Stimulated activated CD8-positive, alpha-beta memory T cell treated with anti-CD3 and anti-CD28 coated beads, Interleukin-7, amount 100 ng/mL, for 1 hour (primary cell): ENCODE measurements at places on chromosomes 16 and 17.
A peak's percentile ranks its signal among the peaks of the same experiment; 100 is the strongest.

DNA sequence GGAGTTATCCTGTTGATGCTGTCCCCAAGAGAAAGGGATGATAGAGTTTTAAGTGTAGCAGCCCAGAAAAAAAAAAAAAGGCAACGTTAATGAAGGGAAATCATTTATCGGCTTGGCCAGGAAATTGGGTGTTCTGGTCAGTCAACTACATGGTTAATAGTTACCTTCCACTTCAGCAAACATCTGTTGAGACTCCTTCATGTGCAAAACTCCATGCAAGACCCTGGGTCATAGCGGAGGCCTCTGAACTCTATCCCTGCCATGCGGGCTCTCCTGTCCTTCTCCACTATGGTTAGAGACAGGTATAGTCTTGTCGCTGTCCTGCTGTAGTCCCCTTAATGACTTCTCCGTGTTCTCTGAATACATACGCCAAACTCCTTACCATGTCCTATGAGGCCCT, 3.5 kb upstream of the LYRM9 start:
- DNase-seq, result no peak

DNA sequence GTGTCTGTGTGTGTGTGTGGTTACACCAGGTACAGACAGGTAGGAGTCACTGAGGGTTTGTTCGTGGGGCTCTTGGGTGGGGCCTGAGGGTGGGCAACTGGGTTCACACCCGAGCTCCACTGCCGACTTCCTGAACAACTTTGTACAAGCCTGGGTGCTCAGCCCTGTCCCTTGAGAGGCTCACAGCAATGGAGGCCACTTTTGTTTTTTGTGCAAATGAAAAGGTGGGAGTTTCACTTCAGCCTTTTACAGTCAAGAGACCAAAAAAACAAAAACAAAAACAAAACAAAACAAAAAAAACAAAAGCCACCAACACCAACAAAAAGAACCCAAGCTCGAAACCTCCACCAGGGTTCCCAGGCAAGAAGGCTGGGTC, 2.4 kb downstream of the RHBDF2 start:
- DNase-seq, result no peak

GRCh38 chr17:70716551-70716950, 547.2 kb downstream of the KCNJ2 start:
- no peak for DNase-seq

DNA sequence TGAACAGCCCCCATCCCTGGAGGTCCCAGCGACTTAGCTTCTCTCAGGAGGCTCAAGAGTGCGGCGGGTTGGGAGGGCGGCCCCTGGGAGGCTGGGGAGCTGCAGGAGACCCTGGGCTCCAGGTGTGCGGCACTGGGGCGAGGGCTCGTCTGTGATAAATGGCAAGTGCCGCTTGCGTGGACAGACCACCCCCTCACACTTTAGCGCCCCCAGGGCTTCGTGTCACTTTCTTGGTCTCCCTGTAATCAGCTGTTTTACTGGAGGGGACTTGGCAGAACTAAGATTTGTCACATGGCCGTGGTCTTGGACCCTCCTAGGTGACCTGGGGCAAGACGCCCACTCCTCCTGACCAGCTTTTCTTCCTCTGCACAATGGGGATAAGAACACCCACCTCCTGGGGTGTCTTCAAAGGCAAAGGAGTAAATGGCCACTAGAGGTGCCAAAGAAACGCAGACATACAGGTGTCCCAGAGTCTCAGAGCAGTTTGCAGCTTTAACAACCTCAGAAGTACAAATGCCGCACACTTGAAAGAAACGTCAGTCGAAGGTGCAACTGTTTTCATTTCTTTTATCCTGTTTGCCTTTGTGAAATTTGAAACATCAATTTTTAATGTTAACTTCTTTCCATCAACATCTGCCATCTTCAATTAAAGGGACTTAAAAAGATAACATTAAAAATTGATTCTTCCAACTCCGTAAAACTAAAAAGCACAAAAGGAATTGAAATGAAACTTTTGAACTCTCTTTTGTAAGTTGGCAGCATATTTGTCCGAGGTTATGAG, 946 bp downstream of the OSGIN1 start:
- no peak for DNase-seq

DNA sequence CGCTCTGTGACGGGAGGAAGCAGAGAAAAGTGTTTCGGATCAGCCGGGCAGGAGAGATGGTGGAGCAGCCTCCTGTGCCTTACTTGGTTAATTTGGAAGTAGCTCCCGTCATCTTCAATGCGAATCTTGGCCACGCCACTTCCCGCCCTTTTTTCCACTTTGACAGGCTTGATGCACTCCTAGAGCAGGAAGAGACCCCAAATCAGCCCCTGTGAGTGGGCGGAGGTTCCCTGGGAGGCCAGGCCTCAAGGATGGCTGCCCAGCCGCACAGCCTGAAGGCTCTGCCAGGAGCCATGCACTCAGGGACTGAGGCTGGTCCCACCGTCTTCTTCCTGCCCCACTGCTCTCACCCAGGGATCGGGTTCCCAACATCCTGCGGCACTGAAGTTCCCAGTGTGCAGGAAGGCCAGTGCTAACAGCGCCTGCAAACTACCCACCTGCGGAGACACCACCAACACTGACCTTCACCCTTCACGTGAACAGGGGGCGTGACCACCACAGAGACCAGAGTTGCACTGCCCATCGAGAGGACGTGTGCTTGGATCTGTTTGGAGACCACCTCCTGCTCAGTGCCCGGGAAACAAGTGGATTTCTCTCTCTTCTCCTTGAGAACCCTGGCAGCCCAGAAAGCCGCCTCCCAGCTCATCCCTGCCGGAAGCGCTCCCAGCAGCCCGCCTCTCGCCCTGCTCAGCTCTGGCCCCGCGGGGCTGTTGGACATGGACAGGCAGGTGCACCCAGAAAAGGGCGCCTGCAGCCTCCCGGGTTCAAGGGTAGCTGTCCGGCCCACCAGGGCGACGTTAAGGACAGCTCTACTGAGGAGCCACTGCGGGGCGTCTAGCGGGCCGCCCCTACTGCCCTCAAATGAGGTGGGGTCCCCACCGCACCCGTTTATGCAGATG, 988 bp downstream of the CIAO3 start:
- no peak for DNase-seq

DNA sequence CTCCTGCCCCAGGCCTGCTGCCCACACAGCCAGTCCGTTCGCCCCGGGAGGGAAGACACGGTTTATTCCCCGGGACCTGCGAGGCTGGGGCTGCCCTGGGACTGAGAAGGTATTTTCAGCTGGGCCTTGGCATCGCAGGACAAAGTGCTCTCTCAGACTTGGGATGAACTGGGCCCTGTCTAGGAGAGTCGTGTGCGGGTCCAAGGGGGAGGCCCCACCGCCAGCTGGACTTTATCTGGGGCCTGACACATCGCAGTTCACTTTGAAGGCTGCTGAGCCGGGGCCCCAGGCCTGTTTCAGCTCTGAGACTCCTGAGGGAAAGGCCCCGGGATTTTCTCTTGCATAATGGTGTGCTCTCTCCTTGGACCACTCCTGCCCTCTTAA, 6.8 kb downstream of the CRISPLD2 start:
- DNase-seq, result no peak

- DNase-seq, result no peak
Observed at GRCh38 chr17:63931981-63932561, at the start of gene CD79B. TSS of gene CD79B (minus strand) at chr17:63932331. CDS start at chr17:63932261, 70 bp downstream.

DNA sequence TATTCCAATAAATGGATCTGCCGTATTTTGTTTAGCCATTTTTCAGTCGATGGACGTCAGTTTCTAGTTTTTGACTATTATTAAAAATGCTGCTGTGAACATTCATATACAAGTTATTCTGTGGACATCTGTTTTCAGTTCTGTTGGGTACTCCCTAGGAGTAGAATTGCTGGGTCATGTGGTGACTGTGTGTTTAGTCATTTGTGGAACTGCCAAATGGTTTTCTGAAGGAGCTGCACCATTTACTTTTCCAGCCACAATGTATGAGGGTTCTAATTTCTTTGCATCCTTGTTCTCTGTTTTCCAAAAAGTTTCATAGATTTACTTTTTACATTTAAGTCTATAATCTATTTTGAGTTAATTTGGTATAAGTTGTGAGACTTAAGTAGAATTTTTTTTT, 29.5 kb downstream of the CYLD start:
- no peak for DNase-seq

DNA sequence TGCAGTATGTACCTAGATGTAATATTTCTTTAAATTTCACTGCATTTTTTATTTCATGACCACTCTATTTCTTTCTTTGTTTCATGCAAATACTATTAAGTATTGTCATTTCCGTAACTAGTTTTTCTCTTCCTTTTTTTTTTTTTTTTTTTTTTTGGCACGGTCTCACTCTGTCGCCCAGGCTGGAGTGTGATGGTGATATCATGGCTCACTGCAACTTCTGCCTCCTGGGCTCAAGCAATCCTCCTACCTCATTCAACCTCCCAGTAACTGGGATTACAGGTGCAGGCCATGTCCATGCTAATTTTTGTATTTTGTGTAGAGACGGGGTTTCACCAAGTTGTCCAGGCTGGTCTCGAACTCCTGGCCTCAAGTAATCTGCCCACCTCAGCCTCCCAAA, 70.7 kb downstream of the TMEM114 start:
- DNase-seq, result no peak

DNA sequence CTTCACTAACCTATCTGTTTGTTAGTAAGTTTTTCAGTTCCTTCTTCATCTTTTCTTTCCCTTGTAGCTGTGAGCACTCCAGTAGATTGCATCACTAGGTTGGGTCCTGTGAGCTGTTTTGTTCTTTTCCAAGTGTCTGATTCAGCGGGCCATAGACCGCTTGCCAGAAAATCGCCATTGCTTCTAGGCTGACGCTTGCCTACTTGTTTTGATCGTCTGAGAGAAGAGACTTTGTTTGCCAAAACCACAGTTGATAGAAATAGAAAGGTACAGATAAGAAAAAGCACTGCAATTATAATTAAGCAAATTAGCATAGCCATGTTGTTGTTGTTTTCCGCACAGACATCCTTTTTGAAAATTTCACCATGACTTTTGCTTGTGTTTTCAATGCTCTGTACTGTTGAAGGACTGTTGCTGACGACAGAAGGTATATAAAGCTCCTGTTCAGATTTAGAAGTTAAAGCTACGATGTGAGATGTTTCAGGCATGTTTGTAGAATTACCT, 3.1 kb downstream of the EVI2A start:
- peak; percentile 26 for DNase-seq

- no peak for DNase-seq
Observed at GRCh38 chr16:49353680-49354079, 19.9 kb upstream of the C16orf78 start.

DNA sequence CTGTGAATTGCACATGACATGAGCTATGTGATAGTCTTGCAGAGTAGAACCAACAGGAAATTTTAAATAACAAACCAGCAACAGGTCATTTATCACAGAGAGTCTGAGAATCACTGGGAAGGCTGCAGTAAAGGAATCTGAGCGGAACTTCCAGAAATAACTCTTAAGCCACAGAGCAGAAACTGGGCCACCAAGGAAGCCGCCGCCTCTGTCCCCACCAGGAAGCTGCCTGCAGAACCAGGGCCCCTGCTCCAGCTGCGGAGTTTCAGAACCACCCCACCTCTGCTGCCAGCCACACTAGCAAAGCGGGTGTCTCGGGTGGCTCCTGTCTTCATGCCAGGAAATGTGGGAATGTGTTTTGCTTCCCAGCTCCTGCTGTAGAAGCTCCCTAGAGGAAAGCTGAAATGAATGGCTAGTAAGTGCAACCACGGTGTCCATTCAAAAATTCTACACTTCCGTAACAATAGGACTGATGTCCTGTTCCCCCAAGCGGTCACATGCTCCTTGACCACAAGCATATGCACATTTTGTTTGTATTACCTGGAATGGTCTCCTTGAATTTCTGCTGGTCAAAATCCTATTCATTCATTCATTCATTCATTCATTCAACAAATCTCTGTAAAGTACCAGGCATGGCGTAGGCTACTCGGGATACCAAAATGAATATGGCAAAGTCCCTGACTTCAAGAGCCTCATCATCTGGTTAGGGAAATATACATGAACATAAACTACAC, 7.7 kb upstream of the ITPRIPL2 start:
- DNase-seq, result no peak

- DNase-seq, result no peak
Observed at GRCh38 chr17:50539762-50540559, 7.0 kb upstream of the SPATA20 start.

GRCh38 chr16:15946257-15947044, 3.0 kb upstream of the ABCC1 start:
- DNase-seq, result no peak

DNA sequence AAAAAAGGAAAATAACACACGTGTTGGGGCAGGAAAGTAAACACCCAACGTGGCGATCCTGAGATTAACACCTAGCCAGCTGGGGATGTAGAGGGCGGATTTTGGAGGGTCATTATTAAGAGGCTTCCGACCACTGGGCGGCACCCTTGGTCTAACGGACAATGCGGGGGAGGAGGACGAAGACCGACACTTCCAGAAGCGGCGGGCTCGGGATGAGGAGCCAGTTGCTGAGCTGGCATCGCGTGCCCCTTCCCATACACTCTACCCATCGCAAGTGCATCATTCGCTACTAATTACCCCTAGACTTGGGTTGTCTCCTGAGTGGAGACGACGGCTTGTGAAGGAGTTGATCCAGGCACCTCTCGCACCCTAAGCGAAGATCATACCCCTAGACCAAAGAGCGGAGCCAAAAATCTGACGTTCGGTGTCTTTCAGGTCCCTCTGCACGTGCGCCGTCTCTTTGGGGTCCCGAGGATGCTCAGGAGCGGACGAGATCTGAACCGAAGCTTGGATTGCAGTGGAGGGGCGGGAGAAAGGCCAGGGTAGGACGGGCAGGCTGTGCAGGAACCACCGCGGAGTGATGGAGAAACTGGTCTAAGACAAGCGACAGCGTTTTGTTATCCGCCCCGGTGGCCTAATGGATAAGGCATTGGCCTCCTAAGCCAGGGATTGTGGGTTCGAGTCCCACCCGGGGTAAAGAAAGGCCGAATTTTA, 17.6 kb downstream of the ZNF213 start:
- peak; percentile 59 for DNase-seq

- no peak for DNase-seq
Observed at GRCh38 chr17:19386051-19386929, 700 bp downstream of the MFAP4 start.

DNA sequence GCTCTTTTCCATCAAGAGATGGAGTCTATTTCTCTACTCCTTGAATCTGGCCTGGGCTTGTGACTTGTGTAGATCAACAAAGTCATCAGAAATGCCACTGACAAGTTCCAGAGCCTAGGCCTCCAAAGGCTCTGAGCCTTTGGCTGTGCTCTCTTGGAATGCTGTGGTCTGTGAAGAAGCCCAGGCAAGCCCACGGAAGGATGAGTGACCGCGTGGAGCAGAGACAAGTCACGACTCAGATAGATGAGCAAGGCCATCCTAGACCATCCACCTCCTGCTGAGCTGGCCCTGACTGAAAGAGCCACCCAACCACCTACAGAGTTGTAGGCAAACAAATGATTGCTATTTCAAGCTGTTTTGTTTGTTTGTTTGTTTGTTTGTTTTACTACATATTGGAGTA, 11.6 kb upstream of the ICAM2 start:
- no peak for DNase-seq
